ENCODE measurements at places on chromosomes 6 and 20.
A peak's percentile ranks its signal among the peaks of the same experiment; 100 is the strongest.

- DNase-seq: no peak
Observed at GRCh38 chr6:30683980-30684338, 2.5 kb downstream of the PPP1R18 start.

GRCh38 chr20:15675061-15675514 lies 898.2 kb downstream of the KIF16B start:
- DNase-seq: no peak

DNA sequence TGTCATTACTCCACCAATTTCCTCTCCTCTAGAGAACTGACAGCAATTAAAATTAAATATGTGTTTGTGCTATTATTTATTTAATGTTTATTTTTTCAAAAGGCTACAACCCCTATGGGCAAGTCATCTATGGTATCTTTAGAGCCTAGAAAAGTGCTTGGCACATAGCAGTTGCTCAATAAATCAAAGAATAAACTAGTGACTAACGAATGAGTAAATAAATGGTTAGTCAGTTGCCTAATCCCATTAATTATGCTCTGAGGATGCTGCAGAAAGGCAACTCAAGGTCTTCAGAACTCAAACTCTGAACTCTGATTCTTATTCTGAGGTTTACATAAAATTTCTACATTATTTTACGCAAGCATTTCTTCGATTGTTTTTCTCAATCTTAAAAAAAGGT lies 193.0 kb upstream of the TSHZ2 start:
- no peak for DNase-seq

- DNase-seq: no peak
Observed at GRCh38 chr6:15792842-15793241, 130.0 kb upstream of the DTNBP1 start.

GRCh38 chr6:3176562-3177355 lies 19.4 kb upstream of the TUBB2A start:
- DNase-seq: peak; percentile 90

DNA sequence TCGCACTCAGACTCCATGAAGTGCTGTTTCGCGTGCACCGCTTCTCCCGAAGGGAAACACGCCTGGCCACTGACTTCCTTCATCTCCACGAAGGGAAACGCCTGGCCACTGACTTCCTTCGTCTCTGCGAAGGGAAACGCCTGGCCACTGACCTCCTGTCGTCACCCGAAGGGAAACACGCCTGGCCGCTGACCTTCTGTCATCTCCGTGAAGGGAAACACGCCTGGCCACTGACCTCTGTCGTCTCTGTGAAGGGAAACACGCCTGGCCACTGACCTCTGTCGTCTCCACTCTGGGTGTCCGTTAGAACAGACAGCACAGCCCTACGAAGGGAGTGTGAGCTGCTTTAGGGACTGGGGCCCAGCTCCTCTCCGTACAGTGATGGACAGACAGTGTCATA lies 17.1 kb upstream of the ADRM1 start:
- no peak for DNase-seq

DNA sequence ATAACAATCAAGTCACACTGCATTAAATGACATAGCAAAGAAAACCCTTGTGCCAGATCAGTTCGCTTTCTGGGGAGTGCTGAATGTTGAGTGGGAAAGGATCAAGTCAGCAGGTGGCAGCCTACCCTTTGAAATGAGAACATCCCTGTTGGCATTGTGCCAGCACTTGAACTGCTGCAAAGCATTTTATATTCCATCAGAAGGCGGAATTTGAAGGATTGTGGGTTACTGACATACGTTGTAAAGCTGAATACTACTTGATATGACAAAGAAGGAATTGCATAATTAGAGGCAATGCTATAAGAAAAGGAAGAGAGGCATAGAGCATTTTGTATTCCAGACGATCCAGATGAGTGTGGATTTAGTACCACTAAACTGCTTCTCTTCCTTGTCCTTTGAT lies 26.5 kb downstream of the BCKDHB start:
- peak; percentile 68 for DNase-seq

DNA sequence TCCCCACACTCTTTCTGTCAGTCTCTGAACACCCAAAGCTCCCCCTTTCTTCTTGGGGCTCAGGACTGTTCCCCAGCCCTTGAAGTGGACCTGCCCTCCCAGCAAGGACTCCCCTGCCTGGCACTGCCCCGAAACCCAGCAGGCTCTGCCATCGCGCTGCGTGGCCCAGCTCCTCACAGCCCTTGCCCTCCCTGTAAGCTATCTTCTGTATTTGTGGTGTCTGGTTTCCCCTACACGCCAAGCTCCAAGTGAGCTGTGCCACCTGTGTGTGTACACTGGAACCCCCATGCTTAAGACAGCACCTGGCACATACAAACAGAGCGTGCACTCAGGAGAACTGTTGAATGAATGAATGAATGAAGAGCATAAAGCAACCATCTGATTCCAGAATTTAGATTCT lies 57.7 kb downstream of the TMEM242 start:
- DNase-seq: no peak

DNA sequence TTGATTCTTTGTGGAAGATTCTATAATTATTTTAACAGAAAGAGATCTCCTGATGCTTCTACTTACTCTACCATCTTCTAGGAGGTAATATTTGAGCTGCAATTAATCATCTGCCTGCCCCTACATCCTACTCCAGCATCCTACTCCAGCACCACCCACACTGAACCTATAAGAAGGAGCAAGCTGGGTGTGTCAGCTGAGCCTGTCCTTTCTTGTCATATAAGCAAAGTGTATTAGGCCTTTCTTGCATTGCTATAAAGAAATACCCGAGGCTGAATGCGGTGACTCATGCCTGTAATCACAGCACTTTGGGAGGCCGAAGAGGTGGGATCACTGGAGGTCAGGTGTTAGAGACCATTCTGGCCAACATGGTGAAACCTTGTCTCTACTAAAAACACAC lies 84.2 kb upstream of the ARG1 start:
- DNase-seq: peak; percentile 1

DNA sequence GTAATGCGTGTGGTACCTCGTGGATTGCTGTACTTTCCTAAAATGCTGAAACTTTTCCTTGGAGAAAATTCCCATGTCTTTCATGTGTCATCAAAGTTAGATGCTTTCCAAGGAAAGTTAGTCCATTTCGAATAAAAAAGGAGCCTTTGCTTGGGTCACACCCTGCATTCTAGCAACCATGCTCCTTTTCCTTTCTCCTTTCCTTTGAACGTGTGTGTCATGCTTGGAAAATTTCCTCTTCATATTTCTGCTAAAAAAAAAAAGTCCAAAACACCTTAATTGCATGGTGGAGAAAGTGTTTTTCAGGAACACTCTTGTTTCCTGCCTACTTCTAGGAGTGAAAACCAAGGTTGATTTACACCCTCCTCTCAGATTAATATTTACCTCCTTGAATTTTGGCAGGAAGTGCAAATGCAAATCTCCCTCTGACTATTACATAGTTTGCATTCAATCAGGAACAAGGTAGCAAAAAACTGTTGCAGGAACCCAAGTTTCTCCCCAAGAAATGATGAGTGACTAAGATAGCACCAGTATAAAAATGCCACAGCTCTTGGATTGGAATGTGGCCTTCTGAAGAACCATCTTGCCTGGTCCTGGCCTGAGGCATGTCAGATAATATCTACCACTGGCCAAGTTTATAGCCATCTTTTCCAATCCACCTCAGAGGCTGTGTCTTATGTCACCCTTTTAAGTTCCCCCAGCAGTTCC lies 590.6 kb downstream of the QKI start:
- no peak for DNase-seq

- no peak for DNase-seq
Observed at GRCh38 chr6:91664327-91664959, 1077.6 kb upstream of the MAP3K7 start.

GRCh38 chr20:7903429-7903828 lies 36.8 kb downstream of the HAO1 start:
- DNase-seq: no peak

DNA sequence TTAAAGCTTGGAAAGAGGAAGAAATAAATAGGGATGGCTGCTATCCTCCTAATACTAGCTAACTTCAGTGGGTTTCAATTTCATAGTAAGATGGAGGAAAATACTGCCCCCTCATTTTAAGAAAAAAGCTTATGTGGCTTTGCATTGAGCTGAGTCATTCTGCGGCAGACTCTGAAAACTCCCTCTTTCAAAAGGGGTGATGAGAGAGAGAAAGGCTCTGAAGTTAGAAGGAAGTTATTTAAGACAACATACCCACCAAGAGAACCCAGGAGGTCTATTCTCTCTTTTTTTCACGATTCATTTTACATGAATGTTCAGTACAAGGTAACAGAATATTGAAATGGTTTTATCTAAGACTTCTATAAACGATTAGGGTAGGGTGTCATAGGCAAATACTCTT lies 4.5 kb downstream of the PRDM13 start:
- no peak for DNase-seq

- DNase-seq: no peak
Observed at GRCh38 chr6:134909701-134910592, 40.0 kb downstream of the ALDH8A1 start.

DNA sequence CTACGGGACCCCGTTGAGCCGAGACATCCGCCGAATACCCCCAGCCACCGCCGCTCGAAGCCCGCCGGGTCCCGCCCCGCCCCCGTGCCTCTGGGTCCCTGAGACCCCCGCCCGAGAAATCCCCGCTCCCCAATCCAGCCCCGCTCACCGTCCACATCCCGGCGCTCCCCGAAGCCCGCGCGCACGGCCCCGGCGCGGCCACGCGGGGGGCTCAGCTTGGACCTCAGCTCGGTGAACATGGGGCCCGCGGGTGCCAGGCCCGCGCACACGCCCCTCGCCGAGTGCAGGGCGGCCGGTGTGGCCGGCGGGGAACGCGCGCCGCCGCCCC lies 249 bp downstream of the SAMD10 start:
- DNase-seq: no peak

- peak; percentile 20 for DNase-seq
Observed at GRCh38 chr6:53801022-53801421, 6.2 kb downstream of the LRRC1 start.

DNA sequence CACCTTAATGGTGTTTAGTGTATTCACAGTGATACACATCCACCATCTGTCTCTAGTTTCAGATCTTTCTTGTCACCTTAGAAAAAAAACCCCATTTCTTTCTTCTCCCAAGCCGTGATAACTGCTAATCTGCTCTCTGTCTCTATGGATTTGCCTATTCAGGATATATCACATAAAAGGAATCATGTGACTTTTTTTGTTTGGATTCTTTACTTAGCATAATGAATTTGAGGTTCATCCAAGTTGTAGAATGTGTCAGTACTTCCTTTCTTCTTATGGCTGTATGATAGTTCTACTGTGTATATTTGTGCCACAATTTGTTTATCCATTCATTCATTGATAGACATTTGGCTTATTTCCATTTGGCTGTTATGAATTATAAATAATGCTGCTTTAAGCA lies 57.1 kb downstream of the ITCH start:
- peak; percentile 7 for DNase-seq

GRCh38 chr6:157240059-157240959 lies 83.0 kb downstream of the TMEM242 start:
- DNase-seq: peak; percentile 76

DNA sequence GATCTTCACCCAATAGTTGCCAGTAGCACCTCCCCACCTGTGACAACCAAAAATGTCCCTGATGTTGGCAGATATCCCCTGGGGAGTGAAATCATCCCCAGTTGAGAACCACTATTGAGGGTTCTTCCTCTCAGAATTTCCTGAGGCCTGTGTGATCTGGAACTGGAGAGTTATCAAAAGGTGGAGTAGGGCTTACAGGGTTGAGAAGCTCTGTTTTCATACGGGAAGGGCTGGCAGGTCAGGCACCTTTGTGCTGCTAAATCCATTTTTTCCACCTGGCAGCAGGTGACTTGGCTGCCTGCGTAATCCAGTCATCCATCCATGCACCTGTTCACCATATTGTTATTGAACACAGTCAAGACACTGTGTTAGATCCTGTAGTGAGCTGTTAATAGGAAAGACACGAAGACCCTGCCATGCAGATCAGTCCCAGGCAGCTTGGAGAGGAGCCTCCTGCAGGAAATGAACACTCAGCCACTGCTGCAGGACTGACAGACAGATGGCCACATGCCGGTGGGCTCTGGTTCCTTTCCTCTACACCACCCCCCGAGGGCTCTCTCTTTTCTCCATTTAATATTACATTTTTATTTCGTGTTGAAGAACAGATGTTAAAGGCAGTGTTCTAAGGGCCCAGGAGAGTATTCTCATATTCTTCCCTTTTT lies 5.4 kb downstream of the DUSP22 start:
- no peak for DNase-seq

DNA sequence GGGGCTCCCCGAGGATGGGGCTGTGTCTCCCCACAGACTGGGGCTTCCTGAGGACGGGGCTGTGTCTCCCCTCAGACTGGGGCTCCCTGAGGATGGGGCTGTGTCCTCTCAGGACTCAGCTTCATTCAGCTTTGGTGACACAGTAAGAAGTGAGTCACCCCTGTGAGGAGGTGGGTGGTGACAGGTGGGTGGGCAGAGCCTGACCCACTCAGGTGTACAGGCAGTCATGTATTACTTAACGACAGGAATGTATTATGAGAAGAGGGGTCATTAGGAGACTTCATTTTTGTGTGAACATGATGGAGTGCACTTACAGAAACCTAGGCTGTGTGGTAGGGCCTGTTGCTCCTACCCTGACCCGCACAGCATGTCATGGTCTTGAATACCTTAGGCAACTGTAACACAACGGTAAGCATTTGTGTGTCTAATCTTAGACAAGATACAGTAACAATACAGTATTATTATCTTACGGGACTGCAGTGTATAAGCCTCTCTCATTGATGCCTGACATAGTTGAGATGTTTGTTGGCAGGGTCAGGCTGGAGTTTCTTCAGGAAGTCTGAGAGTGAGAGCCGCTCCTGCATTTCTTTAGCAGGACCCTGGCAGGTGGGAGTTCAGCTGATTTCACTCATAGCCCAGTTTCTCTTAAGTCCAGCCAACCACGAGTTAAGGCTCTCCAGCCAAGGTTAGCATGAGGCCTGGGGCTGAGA lies 10.9 kb upstream of the PGC start:
- DNase-seq: peak; percentile 32

GRCh38 chr6:25641377-25641776 lies 10.6 kb upstream of the SCGN start:
- DNase-seq: no peak

DNA sequence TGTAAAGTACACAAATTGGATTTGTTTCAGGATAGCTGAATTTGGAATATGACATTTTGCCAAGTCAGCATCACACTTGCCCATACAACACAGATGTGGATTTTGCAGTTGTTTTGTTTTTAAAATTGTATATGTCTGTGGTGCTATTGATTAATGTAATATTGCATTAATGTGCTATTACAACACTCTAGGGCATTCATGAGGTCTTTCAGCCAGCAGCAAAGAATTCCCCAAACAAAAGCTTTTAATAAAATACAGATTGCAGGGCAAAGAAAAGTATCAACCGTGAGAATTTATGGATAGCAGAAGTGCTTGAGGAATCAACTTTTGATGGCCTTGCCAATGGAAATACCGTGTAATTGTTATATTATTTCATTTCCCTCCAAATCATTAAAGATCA lies 144.9 kb downstream of the AIG1 start:
- DNase-seq: no peak
